ENCODE measurements at places on chromosomes 1 and 21. TPM values are rescaled to one million over a fixed set of nuclear protein-coding genes. Genes with fewer than 3 reads are reported as not detected.

The SLC2A5 gene
- total RNA-seq = not detected

GRCh38 chr1:25774206-25774803, 25.7 kb upstream of the SELENON start:
- H3K4me1 ChIP-seq = no peaks in the 10 kb centered on the region
- no peak overlapping the region for H3K4me3 ChIP-seq
- no peaks in the 10 kb centered on the region for H3K36me3 ChIP-seq
- H3K27me3 ChIP-seq = no peaks in the 10 kb centered on the region
- no peak overlapping the region for H3K27ac ChIP-seq

GRCh38 chr1:228276174-228276831, 68.5 kb downstream of the OBSCN start:
- H3K36me3 ChIP-seq = peaks cover 2% of the 10 kb centered on the region
- H3K27ac ChIP-seq = no peak overlapping the region
- H3K4me3 ChIP-seq = peak overlapping the region; percentile 62
- no peaks in the 10 kb centered on the region for H3K27me3 ChIP-seq
- peak; percentile 13 for DNase-seq

The WDR64 gene
- not detected for total RNA-seq

The SMCP gene
- not detected for total RNA-seq

DNA sequence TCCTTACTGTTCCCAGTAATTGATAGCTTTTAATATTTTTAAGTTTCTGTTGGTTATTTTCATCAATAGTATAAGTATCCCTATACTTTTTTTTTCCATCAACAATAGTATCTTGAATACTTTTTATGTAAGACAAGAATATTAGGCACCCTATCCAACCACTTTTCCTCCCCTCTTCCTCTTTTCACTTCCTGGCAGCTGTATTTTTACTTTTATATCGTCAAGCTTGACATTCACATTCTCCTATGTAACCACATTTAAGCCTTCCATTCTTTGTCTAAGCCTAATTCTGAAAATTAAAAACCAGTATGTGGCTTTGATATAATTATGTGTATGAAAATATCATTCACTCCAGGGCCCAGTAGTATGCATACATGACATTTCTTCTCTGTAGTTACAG, 9.3 kb downstream of the TMEM39B start:
- H3K4me1 ChIP-seq = no peaks in the 10 kb centered on the region
- H3K4me3 ChIP-seq = no peak overlapping the region
- H3K27ac ChIP-seq = no peak overlapping the region
- DNase-seq = no peak
- no peaks in the 10 kb centered on the region for H3K27me3 ChIP-seq

- no peaks in the 10 kb centered on the region for H3K4me1 ChIP-seq
- DNase-seq = no peak
- H3K36me3 ChIP-seq = no peaks in the 10 kb centered on the region
- no peak overlapping the region for H3K27ac ChIP-seq
Observed at GRCh38 chr1:55965981-55966461, 613.3 kb downstream of the PLPP3 start.

GRCh38 chr21:40829791-40830190, 17.2 kb downstream of the DSCAM start:
- H3K4me1 ChIP-seq = no peaks in the 10 kb centered on the region
- H3K4me3 ChIP-seq = no peak overlapping the region
- no peak for DNase-seq
- H3K27me3 ChIP-seq = no peaks in the 10 kb centered on the region
- H3K27ac ChIP-seq = no peak overlapping the region

The UBE4B gene
- total RNA-seq = 56.7 TPM

DNA sequence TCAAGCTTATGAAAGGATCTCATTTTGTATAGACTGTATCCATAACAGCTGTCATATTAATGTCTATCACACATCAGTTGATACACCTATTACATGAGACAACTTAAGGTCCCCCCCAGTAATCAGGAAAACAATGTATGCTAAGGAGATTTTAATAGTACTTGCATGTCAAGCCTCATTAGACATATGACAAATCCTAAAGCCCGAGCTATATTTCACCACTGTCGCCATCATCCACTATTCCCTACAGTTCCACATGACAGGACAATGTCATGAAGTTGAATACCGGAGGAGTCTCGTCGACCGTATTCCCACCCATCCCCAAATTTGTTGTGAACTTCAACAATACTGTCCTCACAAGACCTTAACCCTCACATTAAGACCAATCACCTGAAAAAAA, 3.4 kb downstream of the HMGN1 start:
- DNase-seq = no peak
- H3K36me3 ChIP-seq = peaks cover 31% of the 10 kb centered on the region
- H3K27ac ChIP-seq = no peak overlapping the region

DNA sequence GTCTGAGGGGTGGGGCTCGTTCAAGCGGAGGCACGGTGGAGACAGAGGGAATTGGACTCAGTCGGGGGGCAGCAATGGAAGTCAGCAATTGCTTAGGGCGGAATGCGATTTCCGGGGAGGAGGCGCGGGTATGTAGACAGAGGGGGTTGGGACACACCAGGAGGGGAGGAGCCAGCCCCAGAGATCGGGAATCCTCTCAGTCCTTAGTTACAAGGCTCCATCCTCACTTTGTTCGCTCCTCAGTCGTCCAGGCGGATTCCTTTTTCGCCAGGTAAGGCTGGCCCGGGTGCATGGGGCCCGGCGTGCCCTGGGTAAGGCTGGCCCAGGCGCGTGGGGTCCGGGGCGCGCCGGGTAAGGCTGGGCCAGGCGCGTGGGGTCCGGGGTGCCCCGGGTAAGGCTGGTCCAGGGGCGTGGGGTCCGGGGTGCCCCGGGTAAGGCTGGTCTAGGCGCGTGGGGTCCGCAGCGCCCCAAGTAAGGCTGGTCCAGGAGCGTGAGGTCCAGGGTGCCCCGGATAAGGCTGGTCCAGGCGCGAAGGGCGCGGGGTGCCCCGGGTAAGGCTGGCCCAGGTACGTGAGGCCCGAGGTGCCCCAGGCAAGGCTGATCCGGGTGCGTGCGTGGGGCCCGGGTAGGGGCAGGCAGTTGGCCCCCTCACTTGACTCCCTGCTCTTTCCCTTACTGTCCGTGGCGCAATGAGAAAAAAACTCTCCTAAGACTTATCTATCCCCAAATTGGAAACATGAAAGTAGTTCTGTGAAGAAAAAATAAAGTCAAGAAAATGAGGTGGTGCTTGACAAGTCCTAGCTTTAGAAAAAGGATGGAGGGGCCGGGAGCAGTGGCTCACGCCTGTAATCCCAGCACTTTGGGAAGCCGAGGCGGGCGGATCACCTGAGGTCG, at the start of gene L1TD1:
TSS of gene L1TD1 (plus strand) at position 199 of the 894 bp plus-strand sequence. CDS start 11,780 bp downstream, outside the sequence.
- H3K27me3 ChIP-seq = peaks cover 9% of the 10 kb centered on the region
- H3K27ac ChIP-seq = no peak within 1 kb of the TSS
- H3K4me1 ChIP-seq = no peaks in the 10 kb centered on the region
- H3K36me3 ChIP-seq = no peaks in the 10 kb centered on the region
- H3K4me3 ChIP-seq = no peak within 1 kb of the TSS
- DNase-seq = no peak

DNA sequence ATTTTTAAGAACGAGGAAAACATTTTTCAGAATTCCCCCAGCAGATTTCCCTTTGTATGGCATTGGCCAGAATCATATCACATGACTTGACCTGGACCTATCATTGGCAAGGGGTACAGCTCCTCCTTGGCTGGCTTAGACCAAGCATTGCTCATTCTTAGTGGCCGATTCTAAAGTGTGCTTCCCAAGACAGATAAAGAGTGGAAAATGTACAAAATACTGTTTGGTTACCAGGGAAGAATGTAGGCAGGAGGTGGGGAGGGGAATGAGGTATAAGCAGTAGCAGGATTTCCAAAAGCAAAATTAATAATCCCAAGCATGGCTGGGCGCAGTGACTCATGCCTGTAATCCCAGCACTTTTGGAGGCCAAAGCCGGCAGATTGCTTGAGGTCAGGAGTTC, 75.6 kb upstream of the KRTAP11-1 start:
- H3K36me3 ChIP-seq = no peaks in the 10 kb centered on the region
- no peak for DNase-seq

DNA sequence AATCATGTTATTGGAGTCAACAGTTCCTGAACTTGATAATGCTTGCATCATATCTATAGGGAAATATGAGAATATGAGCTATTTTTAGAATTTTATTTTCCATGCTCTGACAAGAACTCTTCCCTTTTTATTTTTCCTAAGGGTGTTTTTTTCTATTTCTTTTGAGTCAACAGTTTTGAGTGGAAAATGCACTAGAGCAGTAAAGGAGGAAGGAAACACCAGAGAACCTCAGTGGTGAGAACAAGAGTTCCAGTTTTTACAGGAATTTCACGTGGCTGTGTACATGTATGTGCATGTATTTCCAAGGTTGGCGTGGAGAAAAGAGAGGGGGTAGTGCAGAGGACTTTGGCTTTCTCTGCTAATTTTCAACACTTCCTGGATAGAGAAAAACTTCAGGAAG, 63.6 kb upstream of the TNFSF18 start:
- peak; percentile 38 for DNase-seq
- no peak overlapping the region for H3K4me3 ChIP-seq
- peaks cover 35% of the 10 kb centered on the region for H3K4me1 ChIP-seq
- no peaks in the 10 kb centered on the region for H3K36me3 ChIP-seq
- H3K27ac ChIP-seq = no peak overlapping the region

DNA sequence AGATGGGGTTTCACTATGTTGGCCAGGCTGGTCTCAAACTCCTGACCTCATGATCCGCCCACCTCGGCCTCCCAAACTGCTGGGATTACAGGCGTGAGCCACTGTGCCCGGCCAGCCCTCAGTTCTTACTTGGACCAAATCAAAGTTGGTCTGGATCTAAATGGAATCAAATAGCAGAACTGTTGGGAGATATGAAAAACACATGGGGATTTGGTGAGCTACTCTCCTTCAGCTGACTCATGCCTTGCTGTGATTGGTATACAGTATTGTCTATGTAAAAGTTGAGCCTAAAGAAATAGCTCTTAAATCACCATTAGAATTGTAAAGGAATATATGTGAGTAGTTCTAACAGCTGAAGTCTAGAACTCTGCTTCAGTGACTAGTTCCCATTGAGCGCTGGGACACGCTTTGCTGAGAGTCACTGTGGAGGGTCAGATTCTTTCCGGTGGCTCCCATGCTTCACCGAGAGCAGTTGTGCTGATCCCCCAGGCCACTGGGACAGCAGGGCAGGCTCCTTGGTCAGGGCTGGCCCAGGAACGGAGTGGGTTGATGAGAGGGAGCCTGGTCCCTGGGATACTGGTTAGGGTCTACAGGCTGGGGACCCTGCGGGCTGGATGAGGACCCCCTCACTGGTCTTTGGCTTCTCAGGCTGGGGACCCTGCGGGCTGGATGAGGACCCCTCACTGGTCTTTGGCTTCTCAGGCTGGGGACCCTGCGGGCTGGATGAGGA, 14.0 kb downstream of the PKNOX1 start:
- no peaks in the 10 kb centered on the region for H3K27me3 ChIP-seq
- H3K36me3 ChIP-seq = no peaks in the 10 kb centered on the region
- H3K27ac ChIP-seq = no peak overlapping the region
- no peak overlapping the region for H3K4me3 ChIP-seq
- no peak for DNase-seq

- H3K4me1 ChIP-seq = no peaks in the 10 kb centered on the region
- H3K27me3 ChIP-seq = no peaks in the 10 kb centered on the region
- no peak overlapping the region for H3K4me3 ChIP-seq
- no peaks in the 10 kb centered on the region for H3K36me3 ChIP-seq
- no peak overlapping the region for H3K27ac ChIP-seq
Observed at GRCh38 chr1:108643492-108644335, 17.2 kb downstream of the HENMT1 start.

GRCh38 chr1:27824411-27824810, 6.2 kb upstream of the PPP1R8 start:
- no peak overlapping the region for H3K27ac ChIP-seq
- no peaks in the 10 kb centered on the region for H3K4me1 ChIP-seq
- H3K36me3 ChIP-seq = peaks cover 5% of the 10 kb centered on the region
- DNase-seq = no peak
- no peaks in the 10 kb centered on the region for H3K27me3 ChIP-seq
- H3K4me3 ChIP-seq = no peak overlapping the region

DNA sequence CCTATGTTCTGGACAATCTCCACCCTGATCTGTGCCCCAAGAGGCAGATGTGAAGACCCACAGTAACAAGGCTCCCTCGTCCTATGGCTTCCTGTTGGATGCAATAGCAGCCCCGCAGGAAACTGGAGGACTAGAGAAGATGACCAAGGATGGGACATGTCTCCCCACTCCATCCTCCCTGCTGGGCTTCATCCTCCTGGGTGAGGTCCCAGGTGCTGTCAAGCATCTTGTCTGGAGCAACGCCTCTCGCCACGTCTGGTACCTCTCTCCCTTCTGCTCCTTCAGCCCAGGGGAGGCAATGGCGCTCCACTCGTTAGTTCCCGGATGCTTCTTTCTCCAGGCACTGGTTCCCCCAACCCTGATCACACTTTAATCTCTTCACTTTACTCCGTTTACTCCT, 11.1 kb downstream of the HSF2BP start:
- DNase-seq = no peak
- H3K4me3 ChIP-seq = no peak overlapping the region
- no peaks in the 10 kb centered on the region for H3K27me3 ChIP-seq

GRCh38 chr21:35984654-35985361, 75.5 kb downstream of the SETD4 start:
- no peaks in the 10 kb centered on the region for H3K36me3 ChIP-seq
- no peak overlapping the region for H3K4me3 ChIP-seq
- no peaks in the 10 kb centered on the region for H3K4me1 ChIP-seq
- peaks cover 9% of the 10 kb centered on the region for H3K27me3 ChIP-seq

- H3K4me1 ChIP-seq = peaks cover 6% of the 10 kb centered on the region
- H3K4me3 ChIP-seq = peak overlapping the region; percentile 71
- no peak overlapping the region for H3K27ac ChIP-seq
- H3K27me3 ChIP-seq = no peaks in the 10 kb centered on the region
Observed at GRCh38 chr1:64745986-64746940, 1.4 kb downstream of the RAVER2 start.

GRCh38 chr1:213269829-213270228, 218.8 kb downstream of the RPS6KC1 start:
- H3K4me1 ChIP-seq = peaks cover 6% of the 10 kb centered on the region
- no peaks in the 10 kb centered on the region for H3K36me3 ChIP-seq
- no peak overlapping the region for H3K27ac ChIP-seq

The CNR2 gene
- total RNA-seq = not detected

DNA sequence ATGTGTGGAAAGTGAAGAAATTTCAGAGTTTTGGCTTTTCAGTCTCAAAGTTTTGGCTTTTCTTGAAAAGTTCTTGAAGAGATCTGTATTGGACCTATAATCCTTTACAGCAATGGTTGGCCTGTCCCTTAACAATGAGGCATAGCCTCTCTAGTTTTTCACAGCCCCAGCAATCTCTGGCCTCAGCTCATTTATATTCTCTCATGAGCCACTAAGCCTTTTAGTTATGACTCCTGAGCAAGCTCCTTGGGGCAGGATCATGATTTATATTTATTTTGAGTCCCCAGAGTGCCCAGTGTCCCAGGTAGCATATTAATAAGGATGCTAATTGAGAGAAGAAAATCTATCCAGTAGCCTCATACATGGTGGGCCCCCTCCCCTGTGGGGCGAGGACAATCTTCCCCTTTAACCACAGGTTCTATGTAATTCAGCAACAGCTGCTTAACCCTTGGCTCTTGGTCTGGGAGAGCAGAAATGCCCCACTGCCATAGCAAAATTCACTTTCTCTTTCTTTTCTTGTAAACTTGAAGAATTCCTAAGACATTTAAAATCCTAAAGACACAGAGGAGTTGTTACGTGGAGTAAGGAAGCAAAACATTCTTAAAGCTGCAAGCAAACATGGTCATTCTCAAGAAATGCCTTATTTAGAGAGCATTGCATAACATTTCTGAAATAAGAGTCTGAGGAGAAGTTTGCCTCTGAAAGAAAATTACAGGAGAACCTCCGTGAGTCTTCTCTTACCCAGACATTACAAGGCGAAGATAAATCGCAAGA, 6.3 kb downstream of the NGF start:
- no peaks in the 10 kb centered on the region for H3K4me1 ChIP-seq
- peaks cover 2% of the 10 kb centered on the region for H3K27me3 ChIP-seq
- H3K27ac ChIP-seq = no peak overlapping the region
- no peak for DNase-seq
- H3K36me3 ChIP-seq = no peaks in the 10 kb centered on the region

Measured in endothelial cell of umbilical vein (primary cell).